Fibroblast of villous mesenchyme (primary cell): ENCODE measurements at places on chromosomes 12 and 14. TPM values are rescaled to one million over a fixed set of nuclear protein-coding genes. Genes with fewer than 3 reads are reported as not detected.

- DNase-seq, result peak; percentile 43
Observed at GRCh38 chr12:115023279-115024265, 339.6 kb upstream of the TBX3 start.

DNA sequence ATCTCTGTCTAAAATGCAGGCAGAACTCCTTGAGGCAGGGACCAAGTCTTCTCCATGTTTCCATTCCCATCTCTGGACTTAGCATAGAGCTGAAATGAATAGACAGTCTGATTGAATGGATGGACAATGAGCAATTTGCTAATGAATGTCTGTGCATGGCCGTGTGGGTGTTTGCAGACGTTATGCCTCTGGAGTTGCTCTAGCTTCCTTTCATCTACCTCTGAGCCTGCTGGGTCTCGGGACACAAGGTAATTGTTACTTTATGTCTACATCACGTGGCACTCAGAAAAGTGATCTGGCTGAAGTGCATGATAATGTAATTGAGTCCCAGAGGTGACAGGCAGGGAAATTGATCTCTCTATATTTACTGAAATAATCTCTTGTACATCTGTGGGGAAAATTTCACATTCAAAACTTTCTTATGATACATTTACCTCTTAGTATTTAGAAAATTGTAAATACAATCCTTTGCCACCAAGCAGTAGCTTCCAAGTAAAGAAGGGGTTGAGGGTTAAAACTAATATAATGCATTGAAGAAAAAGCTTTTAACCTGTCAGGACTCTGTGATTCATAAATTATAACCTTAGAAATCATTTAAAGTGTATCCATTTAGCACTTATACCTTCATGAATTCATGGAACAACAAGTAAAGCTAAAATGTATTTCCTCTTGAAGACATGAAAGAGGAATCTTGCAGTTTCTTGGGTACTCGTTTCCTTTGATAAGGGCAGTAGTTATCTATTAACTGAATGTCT, 424.1 kb downstream of the APAF1 start:
- no peak for DNase-seq

DNA sequence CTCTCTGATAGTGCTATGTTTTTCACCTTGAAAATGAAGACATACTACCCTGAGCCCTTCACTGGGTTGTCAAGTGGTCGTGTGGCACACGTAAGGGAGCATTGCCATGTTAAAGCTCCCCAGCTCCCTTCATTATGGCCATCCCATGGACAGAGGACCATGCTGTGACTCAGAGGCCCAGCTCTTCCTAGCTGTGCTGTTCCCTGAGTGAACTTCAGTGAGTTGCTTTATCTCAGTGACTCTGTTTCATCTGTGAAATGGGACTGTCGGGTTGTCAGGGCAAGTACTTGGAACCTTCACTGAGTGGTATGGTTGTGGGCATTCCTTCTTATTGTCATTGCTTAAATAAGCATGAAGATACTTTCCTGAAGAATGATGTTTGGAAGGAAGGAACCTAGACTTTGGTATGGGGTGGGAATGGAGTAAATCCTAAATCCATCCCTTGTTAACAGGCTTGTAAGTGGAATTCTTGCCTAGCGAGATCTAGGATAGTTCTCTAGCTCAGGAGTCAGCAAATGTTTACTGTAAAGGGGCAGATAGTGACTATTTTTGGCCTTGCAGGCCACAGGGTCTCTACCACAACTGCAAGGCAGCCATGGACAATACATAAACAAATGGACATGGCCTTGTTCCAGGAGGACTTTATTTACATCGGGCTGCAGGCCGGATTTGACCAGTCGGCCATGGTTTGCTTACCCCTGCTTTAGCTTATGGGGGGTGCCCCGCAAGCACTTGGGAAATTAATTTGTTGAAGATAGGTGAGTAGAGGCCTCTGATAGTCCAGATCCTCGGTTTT, 283.5 kb downstream of the ZFP36L1 start:
- peak; percentile 86 for DNase-seq

DNA sequence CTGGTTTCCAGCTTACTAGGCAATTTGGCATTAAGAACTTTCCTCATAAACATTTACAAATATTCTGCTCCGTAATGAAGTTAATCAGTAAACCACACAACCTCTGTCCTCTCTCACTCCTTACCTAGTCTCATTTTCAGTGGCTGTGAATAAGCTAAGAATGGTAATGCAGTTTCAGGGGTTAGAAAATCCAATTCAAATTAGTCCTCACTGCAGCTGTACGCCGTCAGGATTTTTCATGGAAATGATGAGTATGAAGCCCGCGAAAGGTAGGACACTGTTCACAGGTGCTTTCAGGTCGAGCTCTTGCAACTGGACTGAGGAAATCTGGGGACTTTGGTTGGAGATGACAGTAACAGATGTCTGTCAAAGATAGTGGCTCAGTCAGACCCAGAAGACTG, 29.6 kb downstream of the NR1H4 start:
- DNase-seq, result no peak

DNA sequence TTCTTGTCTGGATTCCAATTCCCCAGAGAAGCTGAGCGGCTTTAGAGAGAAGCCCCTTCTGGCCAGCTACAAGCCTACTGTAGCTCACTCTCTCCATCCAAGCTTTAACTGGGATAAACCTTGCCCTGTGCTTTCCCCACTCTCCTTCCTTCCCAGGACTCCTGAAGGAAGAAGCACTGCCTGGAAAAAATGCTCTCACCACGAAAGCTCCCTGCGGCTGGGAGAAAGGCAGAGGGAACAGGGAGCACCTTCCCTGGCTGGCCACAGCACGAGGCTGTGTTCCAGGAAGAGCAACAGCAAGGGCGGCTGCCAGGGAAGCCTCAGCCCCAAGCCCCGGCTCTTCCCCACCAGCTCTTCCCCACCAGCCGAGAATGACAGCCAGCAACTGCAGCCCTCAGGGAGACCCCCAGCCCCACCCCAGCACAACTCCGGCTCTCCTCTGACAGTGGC, 40.8 kb upstream of the PNMA1 start:
- peak; percentile 80 for DNase-seq

DNA sequence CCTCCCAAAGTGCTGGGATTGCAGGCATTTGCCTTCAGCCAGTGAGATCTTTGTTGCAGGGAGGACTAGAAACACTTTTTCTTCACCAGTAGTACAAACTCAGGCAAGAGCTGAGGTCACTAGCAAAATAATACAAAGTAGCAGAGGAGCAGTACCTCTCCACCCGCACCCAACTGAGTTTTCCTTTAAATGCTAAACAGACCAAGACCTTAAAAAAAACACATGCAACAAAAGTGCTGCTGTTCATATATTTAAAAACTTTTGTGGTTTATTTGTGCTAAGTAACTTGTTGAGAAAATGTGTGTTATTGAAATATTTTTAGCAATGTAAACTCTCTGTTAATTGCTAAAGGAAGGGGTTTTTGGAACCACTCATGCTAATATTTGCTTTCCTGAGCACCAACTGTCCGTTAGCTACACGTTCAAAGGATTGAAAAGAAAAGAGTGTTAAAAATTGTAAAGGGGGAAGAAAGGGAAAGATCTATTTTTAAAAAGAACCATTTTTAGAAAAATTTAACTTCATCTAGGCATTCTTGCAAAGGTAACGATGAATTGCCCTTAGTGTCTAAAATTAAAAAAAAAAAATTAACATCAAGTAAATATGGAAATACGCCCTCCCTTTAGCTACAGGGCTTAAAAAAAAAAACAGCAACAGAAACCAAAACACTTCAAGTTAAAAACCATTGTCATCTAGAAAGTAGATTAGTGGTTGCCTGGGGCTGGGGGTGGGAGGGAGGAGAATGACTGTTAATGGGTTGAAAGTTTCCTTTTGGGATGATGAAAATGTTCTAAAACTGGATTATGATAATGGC, 114.0 kb upstream of the KRAS start:
- no peak for DNase-seq

DNA sequence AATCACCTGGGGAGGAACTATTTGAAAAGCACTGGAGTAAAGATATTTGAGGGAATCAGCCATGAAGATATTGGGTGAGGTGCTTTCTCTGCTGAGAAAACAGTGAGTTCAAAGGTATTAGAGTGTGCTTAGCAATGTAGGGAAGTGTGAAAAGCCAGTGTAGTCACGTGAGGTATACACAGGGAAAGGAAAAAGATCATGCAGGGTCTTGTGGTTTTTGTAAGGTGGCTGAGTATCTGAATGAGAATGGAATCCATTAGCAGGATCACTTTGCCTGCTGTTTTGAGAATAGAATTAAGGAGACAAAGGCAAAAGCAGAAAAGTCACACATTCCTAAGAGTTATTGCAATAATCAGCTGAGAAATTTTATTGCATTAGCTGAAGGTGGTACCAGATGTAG, 193.0 kb downstream of the PIK3C2G start:
- DNase-seq, result no peak

DNA sequence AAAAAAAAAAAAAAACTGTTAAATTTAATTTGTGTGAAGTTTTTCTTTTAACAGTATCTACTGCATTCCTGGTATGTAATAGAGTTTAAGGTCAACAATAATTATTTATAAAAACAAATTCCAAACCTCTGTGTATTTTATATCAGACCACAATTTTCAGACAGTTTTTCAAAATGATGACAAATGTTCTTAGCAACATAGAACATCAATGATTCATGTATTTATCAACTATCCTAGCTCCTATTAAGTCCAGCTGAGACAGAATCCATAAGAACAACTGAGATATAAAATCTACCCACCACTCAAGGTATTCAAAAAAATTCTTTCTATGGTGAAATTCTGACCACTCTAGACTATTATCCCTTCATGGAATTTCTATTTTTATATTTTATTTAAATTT, 144.5 kb downstream of the EPS8 start:
- peak; percentile 64 for DNase-seq

Gene ENDOU
- not detected in 2 replicates for total RNA-seq

GRCh38 chr14:47710581-47710980, 35.2 kb upstream of the MDGA2 start:
- DNase-seq, result no peak

Gene DACT1
- 6.9 and 35.8 TPM in 2 replicates for total RNA-seq

Gene CACNA2D4
- 0.97 and 1.7 TPM in 2 replicates for total RNA-seq

- no peak for DNase-seq
Observed at GRCh38 chr14:56918849-56919574, 108.7 kb upstream of the OTX2 start.

DNA sequence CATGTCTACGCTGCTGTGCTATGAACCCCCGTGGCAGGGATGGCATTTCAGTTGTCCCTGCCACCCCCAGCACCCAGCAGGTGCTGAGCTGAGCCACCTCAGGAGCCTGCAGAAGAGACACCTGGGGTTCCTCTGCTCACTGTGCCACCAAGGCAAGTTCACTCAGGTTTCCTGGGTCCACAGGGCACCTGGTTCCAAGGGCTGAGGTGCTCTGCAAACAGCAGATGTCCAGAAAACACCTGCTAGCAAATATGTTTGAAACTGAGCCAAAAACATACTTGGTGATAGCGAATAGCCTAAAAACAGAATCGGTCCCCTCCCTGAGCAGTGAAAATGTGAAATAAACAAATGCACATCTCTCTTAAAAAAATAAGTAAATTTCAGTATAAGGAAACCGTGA, 35.6 kb upstream of the GPR68 start:
- no peak for DNase-seq

Gene ASCL1
- total RNA-seq, result not detected in 2 replicates

- peak; percentile 75 for DNase-seq
Observed at GRCh38 chr14:51776102-51776894, 84.1 kb upstream of the GNG2 start.

- peak; percentile 60 for DNase-seq
Observed at GRCh38 chr12:78703820-78704525, 160.6 kb upstream of the SYT1 start.

DNA sequence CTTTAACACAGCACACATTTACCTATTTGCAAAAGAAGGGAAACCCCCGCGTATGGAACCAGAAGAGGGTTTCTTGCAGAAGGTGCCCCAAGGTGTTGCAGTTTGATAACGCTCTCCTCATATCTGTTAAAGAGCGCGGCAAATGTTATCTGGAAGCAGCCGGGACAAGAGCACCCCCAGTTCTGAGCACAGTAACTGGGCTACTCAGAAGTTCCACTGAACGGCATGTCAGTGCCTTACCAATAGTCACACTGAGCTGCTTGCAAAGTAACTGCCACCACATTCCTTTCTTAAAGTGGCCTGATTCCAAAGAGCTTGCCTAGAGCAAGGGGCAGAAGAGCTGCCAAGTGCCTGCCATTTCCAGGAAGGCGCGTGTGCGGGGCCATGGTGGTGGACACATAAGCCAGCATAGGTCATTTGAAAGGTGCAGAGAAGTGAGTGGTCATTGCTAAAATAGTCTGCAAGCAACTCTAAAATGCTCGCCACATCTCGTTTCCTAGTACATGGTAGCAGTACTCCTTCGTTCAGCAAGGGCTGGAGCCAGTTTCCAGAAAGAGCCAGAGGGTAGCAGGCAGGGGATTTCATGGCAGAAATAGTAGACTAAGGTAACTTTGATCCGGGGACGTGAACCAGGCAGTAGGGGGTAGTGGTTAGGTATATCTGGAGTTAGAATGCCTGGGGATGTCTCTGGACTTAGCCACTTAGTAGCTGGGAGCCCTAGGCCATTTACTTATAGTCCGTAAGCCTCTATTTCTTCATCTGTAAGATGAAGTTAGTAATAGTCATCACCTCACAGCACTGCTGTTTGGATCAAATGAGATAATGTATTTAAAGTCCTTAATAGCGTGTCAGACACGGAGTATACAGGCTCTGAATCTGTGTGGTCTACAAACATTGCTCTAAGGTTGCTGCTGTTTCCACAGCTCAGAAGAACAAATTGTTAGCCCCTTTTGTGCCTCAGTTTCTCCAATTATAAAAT, 37.6 kb downstream of the SPTB start:
- DNase-seq, result no peak

DNA sequence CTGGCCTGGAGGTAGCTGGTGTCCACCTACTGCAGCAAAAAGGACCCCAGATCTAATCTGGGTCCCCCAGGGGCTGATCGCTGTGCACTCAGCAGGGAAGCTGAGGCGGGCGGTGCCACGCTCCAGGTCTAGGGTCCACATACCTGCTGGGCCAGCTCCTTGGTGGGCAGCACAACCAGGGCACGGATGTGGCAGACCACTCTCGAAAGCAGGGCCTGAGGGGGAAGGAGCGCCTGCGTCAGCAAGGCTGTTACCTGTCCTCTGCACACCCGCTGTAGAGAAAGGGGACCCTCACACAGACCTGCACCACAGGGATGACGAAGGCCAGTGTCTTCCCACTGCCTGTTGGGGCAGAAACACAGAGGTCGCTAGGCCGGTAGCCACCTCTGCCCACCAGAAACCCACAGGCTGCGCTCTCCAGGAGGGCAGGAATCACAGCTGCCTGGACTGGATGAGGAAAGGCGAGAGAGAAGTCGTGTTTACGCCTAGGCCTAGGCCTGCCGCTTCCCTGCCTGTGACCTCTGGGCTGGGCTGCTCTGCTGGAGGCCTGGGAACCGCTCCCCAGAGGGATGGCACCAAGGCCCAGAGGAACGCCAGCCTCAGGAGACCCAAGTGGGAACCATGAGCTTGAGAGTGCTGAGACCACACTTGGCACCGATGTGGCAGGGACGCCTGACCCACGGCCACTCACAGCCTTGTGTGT, 2.0 kb downstream of the DDX51 start:
- no peak for DNase-seq

GRCh38 chr12:3097836-3098235, 20.7 kb downstream of the TSPAN9 start:
- no peak for DNase-seq

GRCh38 chr14:26204728-26205479, 392.9 kb downstream of the NOVA1 start:
- no peak for DNase-seq

Gene CNPY2
- total RNA-seq, result 94.7 and 113 TPM in 2 replicates
